ENCODE measurements at places on chromosomes 3 and 15.
A peak's percentile ranks its signal among the peaks of the same experiment; 100 is the strongest.

DNA sequence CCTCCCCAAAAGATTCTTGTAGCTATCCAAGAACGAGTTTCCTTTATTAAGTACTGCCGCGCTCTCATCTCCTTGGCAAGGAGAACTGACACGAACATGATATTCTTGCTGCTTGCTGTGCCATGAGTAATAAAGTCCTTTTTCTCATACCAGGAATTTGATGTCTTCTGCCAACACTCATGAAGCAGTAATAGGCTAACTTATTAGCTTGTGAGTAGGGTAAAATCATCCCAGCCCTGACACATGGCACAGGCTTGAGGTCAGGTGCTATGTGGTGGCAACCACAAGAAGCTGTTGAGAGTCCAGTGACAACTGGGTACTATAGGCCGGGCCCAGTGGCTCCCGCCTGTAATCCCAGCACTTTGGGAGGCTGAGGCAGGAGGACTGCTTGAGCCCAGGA is 22.7 kb upstream of the UBXN7 start:
- DNase-seq: no peak

GRCh38 chr3:69013253-69014021 is at the start of gene EOGT:
Gene EOGT (minus strand): TSS chr3:69013684. CDS start chr3:69009846, 3,838 bp downstream.
- peak; percentile 72 for DNase-seq

DNA sequence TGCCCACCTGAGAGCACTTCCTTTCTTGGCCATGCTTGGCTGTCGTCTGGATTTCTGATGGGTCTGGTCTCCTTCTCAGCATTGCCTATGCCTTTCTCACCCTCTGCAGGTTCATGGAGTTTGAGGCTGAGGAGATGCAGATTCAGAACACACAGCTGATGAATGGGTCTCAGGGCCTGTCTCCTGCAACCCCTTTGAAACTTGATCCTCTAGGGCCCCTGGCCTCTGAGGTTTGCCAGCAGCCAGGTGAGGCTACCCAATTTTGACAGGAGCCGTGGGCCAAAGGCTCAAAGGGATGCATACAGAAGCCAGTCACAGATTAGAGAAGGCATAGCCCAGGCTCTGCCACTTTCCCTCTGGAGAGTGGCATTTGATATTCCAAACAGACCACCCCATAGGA is 10.5 kb downstream of the NUTM1 start:
- DNase-seq: no peak

DNA sequence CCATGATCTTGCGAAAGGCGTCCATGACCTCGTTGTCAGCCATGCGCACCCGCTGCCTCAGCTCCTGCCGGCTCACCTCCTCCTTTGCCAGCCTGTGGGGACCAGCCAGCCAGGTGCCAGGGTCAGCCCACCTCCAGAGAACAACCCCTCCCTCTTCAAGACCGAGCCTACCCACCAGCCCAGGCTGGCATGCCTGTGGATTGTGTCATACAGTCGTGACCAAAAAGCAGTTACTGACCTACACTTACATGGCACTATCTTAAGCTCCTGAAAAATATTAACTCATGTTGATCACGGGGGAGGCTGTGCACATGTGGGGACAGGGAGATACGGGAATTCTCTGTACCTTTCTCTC is 10.7 kb upstream of the CAMK1 start:
- no peak for DNase-seq

- no peak for DNase-seq
Measured at GRCh38 chr3:186525369-186526255, 18.6 kb downstream of the CRYGS start.

DNA sequence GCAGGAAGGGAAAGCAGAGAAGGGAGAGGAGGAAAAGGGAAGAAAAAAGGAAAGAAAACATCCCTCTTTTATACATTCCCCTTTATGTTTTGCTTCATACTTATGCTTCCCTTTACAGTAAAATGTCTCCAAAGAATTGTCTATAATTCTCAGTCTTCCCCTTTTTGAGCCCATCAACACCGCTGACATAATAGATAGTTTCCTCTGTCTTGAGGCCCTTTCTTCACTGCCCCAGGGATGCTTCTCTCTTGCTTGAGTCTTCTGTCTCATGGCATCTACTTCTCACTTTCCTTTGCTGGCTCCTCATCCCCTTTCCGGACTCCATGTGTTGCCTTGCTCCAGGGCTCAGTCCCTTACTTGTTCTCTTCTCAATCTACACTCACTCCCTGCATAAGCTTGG is 99.7 kb upstream of the DAZL start:
- DNase-seq: no peak

DNA sequence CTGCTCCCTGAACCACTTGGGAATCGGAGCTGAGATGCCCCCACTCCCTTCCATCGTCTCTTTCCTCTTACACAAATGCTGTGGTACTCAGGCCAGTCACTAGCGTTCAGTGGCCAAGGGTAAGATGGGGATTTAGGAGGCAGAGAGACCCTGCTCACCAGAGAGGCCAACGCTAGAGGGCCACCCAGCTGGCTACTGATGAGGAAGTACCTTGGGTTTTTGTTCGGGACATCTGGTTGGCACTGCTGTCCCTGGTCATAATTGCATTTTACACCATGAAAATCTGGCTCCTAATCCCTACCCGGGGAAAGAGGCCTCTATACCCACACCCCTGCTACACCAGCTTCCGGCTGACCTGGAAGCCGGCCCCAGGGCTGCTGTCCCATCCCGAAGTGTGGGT is 7.7 kb downstream of the MAP6D1 start:
- no peak for DNase-seq

GRCh38 chr15:82952158-82953081 is at the start of gene HOMER2:
Gene HOMER2 (minus strand): TSS chr15:82952720. CDS start chr15:82952535, 185 bp downstream.
- DNase-seq: no peak

GRCh38 chr15:98397419-98397818 is 250.9 kb upstream of the IGF1R start:
- DNase-seq: no peak

DNA sequence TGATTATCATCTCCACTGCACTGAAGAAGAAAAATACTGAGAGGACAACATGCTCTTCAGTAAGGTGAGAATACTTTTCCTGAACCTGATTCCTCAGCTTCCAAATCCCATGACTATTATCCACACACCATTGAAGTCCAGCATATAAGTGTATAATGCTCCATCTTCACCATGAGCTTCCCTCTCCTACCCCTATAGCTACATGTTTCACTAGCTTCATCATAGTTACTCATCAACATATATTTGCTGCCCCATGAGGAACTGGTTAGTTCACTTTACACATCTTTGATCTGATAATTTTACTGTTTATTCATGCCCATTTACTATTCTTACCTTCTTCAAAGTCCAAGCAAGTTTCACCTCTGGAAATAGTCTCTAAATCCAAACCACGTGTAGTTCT is 908.5 kb upstream of the SEMA6D start:
- DNase-seq: no peak

GRCh38 chr3:170614214-170614966 is 28.5 kb upstream of the SLC7A14 start:
- DNase-seq: no peak

DNA sequence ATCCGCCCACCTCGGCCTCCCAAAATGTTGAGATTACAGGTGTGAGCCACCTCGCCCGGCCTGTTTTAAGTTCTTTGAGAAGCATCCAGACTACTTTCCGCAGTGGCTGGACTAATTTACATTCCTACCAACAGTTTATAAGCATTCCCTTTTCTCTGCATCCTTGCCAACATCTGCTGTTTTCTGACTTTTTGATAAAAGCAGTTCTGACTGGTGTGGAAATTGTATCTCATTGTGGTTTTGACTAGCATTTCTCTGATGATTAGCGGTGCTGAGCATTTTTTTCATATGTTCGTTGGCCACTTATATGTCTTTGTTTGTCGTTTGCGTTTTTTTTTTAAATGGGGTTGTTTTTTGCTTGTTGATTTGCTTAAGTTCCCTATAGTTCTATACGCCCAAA is 208.4 kb upstream of the DPPA4 start:
- DNase-seq: no peak

- DNase-seq: no peak
Measured at GRCh38 chr3:142735462-142735861, 11.6 kb downstream of the TRPC1 start.

- no peak for DNase-seq
Measured at GRCh38 chr15:65916664-65917406, 47.5 kb downstream of the RAB11A start.

GRCh38 chr15:64919721-64920120 is 8.0 kb downstream of the ANKDD1A start:
- DNase-seq: no peak

DNA sequence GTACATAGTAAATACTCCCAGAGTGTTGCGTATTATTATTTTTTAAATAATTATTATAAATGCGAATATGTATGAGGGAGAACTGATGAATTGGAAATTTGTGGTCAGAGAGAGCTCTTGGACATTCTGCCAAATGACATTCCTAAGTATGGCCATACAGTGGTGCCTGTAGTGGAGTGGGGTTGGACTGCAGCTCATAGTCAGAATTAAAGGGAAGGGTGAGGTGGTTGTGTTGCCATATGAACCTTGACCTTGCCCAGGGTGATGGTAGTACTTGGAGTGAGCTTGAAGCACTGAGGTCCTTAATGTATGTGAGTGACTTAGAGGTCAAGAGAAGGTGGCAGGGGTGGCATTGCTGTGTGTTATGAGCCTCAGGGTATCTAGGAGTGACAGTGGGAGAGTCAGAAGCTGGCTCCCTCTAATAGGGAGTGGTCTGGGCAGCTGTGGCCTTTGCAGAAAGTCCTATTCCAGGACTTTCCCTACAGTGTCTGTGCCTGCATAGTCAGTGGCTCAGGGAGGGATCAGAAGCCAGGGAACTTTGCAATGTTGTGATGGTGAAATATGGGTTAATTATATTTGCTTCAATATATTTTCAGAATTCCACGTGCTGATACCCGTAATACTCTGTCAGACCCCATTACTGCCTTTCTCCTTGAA is 26.2 kb downstream of the PDE8A start:
- DNase-seq: no peak

GRCh38 chr3:29597376-29598008 is 316.6 kb downstream of the RBMS3 start:
- DNase-seq: no peak

DNA sequence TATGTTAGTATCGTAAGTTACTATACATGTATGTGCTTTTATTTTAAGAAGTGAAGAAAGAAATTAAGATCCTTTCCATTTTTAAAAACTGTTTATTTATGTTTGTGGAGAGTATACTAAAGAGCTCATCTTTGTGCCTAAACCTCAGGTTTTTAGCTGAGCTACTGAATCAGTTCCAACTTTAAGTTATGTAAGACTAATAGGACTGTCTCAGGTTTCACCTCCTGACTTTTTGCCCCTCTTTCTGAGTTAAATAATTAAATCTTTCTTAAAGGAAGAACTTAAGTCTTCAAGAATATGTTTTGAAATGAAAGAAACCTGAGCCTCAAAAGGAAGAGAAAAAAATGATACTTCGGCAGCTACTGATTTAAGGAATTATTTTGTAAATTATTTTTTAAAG is 2.6 kb downstream of the SLMAP start:
- DNase-seq: no peak

- DNase-seq: no peak
Measured at GRCh38 chr3:9957214-9957613, 5.0 kb upstream of the PRRT3 start.

DNA sequence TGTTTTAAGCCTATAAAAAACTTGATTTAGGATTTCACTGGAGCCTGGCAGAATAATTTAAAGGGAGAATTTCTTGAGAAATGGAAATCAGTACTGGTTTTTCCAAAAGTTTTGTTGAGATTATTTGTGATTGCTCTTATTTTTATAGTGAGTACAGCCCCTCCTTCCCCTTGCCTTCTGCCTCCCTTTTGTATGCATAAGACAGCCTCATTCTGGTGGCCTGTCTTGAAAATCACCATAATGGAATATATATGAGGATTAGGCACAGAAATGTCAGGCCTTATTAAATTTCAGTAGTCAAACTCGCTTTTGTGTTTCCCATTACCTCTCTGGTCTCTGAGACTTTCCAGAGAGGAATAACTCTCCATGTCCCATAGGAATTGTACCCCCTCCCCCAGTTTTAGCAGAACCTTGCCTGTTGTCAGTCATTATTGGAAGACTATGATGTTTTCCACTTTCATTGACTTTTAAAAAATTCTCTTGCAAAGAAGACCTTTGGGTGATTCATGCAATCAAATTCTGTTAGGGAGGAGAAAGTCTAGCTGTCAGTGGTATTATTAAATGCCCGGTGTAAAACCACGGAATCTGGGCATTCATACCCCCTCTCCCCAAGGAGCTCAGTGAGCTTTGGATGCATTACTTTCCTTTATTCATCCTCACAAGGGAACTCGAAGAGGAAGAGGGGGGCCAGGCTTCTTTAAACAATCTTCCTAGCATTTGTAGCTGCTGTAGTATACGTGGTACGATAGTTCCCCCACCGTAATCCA is 171.6 kb upstream of the TSC22D2 start:
- DNase-seq: no peak

- no peak for DNase-seq
Measured at GRCh38 chr3:14016900-14017475, 107.7 kb downstream of the CHCHD4 start.

- DNase-seq: no peak
Measured at GRCh38 chr15:69660114-69660513, 207.5 kb downstream of the RPLP1 start.

DNA sequence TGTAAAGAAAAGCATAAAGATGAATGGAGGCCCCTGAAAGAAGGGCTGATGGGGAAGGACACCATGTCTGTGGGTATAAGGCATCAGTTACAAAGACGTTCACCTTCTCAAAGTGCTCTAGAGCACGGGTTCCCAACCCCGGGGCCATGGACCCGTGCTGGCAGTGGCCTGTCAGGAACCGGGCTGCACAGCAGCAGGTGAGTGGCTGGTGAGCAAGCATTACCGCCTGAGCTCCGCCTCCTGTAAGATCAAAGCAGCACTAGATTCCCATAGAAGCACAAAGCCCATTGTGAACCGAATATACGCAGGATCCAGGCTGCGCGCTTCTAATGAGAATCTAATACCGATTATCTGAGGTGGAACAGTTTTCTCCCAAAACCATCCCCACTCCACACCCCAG is 25.7 kb downstream of the MYO1E start:
- DNase-seq: no peak

- no peak for DNase-seq
Measured at GRCh38 chr3:107555359-107555758, 32.6 kb downstream of the BBX start.

GRCh38 chr3:192907784-192908183 is 9.9 kb downstream of the MB21D2 start:
- DNase-seq: no peak

- no peak for DNase-seq
Measured at GRCh38 chr3:73609655-73610054, 15.1 kb downstream of the PDZRN3 start.

DNA sequence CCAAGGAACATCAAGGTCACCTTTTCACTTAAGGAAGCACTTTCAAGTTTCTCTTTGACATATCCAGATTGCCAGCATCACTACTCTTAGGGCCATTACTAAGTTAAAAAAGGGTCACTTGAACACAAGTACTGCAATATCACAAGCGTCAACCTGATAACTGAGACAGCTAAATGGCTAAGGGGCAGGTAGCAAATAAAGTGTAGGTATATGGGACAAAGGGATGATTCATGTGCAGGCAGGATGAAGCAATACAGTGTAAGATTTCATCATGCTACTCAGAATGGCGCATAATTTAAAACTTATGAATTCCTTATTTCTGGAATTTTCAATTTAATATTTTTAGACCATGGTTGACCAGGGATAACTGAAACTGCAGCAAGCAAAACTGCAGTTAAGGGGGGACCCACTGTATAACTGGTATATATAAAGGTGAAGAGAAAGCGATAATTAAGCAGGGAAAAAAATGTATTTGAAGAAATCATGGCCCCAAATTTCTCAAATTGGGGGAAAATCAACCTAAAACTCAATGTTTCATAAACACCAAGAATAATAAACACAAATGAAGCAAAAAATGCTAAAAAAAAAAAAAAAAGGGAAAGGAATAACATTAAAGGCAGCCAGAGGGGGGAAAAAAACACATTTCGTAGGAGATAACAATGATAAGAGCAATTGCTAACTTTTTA is 13.1 kb downstream of the CCR1 start:
- DNase-seq: no peak
